ENCODE measurements at places on chromosomes 6 and 20. TPM values are rescaled to one million over a fixed set of nuclear protein-coding genes. Genes with fewer than 3 reads are reported as not detected.

GRCh38 chr6:136641166-136641565 lies 90.9 kb upstream of the MAP7 start:
- DNase-seq, result no peak

DNA sequence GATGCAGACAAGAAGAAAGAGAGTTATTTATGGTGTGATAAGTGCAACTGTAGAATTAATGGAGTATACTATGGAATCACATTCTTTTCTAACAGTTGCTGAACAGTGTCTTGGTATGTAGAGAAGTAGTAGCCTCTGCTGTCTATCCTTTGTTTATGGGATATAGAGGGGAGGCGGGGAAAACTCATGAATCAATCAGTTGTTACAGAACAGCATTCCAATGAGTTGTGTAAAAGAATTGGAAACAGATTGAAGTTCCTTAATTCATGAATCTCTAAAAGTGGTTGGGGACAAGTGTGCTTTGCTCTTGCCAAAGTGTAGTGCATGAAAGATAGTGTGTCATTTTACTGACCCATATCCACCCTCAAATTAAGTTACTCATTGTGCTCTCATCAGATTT lies 77.7 kb downstream of the FLRT3 start:
- peak; percentile 24 for DNase-seq

DNA sequence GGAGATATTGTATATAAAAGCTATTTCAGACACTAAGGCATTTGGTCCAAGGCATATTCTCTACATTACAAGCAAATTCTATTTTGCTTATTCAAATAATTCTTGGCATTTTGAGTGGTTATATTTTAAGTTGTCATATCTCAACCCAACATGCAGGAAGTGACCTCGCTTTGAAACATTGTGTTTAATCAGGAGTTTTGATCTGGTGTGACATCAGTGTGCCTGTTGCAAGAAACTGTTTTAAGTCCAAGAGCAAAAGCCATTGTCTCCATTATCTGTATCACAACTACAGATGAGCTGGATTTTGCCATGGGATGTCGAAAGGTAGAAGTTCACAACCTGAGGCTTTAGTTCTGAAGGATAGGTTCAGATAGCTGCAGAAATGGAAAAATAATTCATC lies 509.9 kb upstream of the ID4 start:
- DNase-seq, result no peak

DNA sequence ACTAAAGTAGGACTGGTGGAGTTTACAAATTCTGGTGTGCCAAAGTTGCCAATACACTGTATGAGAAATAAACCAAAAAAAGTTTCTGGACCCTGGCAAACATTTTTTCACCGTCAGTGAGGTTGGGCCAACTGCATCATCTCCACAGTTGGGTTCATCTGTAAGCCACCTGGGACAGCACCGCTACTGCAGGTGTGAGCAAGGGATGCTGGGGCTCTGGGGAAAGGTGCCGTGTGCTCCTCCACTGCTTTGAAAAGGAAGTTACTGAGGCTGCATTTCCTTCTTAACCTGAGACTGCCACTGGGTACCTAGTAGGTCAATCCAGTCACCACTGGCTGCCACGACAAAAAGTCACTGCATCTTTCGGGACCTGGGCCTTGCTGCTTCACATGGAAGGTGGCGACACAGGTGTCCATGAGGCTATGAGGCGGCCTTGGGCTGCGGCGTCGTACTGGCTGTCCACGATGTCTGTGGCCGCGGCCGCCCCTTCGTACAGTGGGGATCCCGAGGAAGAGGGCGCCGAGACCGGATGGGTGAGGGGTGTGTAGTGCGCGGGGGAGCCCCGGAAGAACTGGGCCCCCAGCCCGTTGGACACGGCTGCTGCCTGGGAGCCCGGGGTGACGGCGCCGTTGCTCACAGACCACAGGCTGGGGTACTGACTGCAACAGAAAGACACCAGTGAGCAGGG lies 9.6 kb downstream of the TBXT start:
- no peak for DNase-seq

The ANKRD6 gene
- polyA plus RNA-seq, result 10.3 TPM

Measured in kidney (tissue), 22 donors.